ENCODE measurements at places on chromosomes 11 and 22. TPM values are rescaled to one million over a fixed set of nuclear protein-coding genes. Genes with fewer than 3 reads are reported as not detected.

The AP1B1 gene
- 56.7 TPM for total RNA-seq

The PDHX gene
- total RNA-seq: 30.2 TPM

The NPAS4 gene
- total RNA-seq: not detected

The NLRP14 gene
- total RNA-seq: not detected

The GGTLC3 gene
- not detected for total RNA-seq

The EFEMP2 gene
- 16.7 TPM for total RNA-seq

The RASGRP2 gene
- total RNA-seq: not detected

The ANO5 gene
- 0.03 TPM for total RNA-seq

The SVIP gene
- 18.3 TPM for total RNA-seq

The MMP3 gene
- total RNA-seq: 0.40 TPM

The C22orf15 gene
- not detected for total RNA-seq

The OR52A1 gene
- not detected for total RNA-seq

The MRGPRE gene
- not detected for total RNA-seq

The HEPN1 gene
- not detected for total RNA-seq

The MS4A12 gene
- total RNA-seq: not detected

The IGF2 gene
- total RNA-seq: not detected

The GRAMD1B gene
- total RNA-seq: 66.8 TPM

The CD3D gene
- total RNA-seq: not detected

The OR5P2 gene
- not detected for total RNA-seq

The UPK3A gene
- not detected for total RNA-seq

The ABTB2 gene
- 12.5 TPM for total RNA-seq

The C22orf31 gene
- total RNA-seq: not detected

The GLYATL1B gene
- total RNA-seq: not detected

The SCN4B gene
- not detected for total RNA-seq

The KDM4D gene
- 1.6 TPM for total RNA-seq

The ZNF280B gene
- not detected for total RNA-seq

The INSC gene
- total RNA-seq: not detected

The LMF2 gene
- 21.6 TPM for total RNA-seq
